ENCODE measurements at places on chromosomes 11 and 22.

DNA sequence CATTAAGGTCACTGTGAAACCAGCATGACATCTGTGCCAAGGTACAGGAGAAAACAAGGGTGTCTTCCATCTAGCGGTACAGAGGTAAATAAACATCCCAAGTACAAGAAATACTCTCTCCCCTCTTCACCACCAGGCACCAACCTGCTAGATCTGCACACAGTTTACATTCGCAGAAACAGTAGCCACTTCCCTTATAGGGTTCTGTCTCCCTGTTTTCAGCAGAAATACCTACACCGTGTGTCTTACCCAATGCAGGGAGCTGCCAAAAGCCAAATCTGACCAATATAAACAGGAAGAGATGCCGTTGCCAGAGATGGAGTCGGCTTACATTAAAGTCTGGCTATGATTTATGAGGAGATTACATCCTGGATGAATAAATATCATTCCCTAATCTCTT, 1.2 kb downstream of the SCN4B start:
- no peak for DNase-seq

- DNase-seq, result no peak
Observed at GRCh38 chr11:72754544-72755155, 2.4 kb upstream of the ARAP1 start.

- peak; percentile 73 for DNase-seq
Observed at GRCh38 chr11:35234460-35235156, 95.6 kb downstream of the CD44 start.

- DNase-seq, result peak; percentile 56
Observed at GRCh38 chr22:30602049-30602448, 4.9 kb upstream of the TCN2 start.

GRCh38 chr11:78914503-78914902, 339.8 kb upstream of the NARS2 start:
- no peak for DNase-seq

DNA sequence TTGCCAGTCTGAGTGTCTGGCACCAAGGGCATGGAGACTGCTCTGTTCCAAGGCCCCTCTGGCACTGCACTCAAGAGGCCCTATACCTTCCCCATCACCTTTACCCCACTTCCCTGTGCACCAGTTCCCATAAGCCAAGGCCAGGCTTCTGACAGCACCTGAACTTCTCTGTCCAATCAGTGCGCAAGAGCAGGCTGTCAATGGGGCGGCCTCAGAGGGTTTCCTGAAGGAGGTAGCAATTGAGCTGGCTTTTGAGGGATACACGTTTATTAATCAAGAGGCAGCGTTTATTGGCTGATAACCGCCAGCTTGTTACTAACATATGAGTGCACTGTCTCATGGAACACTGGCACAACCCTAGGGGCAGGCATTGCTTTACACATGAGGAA, 2.1 kb downstream of the SH3BP1 start:
- no peak for DNase-seq

DNA sequence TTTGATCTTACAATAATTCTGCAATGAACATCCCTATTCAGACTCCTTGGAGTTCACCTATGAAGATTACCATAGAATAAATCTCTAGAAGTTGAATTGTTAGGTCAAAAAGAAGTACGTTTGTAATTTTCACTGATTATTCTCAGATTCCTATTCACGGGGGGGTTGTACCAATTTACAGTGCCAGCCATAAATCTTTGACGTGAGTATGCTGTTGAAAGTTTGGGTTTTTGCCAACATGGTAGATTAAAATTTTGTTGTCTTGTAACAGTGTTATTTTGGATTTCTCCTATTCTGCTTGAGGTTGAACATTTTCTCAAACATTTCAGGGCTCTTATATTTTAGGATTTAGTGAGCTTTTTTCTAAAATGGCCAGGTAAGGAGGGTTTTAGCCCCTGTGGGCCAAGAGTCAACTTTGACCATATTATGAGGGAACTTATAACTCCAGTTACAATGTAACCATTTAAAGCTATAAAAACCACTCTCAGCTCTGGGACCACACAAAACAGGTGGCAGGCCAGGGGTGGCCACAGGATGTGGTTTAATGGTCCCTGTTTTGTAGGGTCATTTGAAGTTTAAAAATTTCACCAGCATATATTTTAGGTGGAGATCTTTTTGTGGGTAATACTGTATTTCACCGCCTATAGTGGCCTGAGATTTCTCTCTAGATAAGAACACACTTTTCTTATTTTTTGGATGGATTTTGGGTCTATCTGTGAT, 25.8 kb downstream of the GGTLC2 start:
- no peak for DNase-seq

- no peak for DNase-seq
Observed at GRCh38 chr11:41379084-41379483, 80.4 kb downstream of the LRRC4C start.

DNA sequence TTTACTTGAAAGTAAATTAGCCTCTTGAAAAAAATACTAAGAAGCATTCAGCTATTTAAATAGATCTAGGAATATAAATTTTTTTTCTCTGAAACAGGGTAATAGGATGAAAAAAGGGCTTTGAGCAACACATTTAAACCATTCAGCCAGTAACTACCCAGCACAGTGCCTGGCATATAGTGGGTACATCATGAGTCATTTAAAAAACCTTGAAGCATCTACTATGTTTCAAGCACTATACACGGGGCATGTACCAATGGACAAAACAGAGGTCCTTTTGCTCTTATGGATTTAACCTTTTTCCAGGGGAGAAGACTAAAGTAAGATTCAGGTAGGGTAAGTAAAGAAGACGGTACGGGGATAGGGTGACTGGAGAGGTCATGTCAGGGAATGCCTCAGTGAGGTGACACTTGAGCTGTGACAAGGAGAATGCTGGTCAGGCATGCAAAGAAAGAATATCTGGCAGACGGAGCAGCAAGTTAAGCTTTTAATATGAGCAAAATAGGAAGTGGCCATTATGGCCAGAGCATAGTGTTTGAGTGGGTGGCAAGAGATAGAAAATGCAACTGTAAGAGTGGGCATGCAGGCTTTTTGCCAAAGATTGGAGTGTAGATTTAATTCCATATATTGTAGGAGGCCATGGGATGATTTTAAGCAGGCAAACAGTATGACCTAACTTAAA, 101.1 kb downstream of the HIPK3 start:
- no peak for DNase-seq

GRCh38 chr11:57566005-57566904, 1.2 kb downstream of the UBE2L6 start:
- peak; percentile 56 for DNase-seq

DNA sequence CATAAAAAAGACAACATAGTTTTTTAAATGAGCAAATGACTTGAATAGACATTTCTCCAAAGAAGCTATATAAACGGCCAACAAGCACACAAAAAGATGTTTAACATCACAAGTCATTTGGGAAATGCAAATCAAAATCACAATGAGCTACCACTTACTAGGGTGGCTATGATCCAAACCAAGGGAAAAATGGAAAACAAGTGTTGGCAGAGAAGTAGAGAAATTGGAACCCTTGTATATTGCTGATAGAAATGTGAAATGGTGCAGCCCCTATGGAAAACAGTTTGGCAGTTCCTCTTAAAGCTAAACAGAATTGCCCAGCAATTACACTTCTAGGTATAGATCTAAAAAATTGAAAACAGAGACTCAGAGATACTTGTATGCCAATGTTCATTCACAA, 29.0 kb downstream of the PAMR1 start:
- no peak for DNase-seq

- DNase-seq, result no peak
Observed at GRCh38 chr22:49751318-49751965, 76.2 kb downstream of the BRD1 start.

- no peak for DNase-seq
Observed at GRCh38 chr11:45890886-45891550, 5.6 kb downstream of the MAPK8IP1 start.

- DNase-seq, result no peak
Observed at GRCh38 chr11:43802509-43802908, 78.1 kb upstream of the ALKBH3 start.

DNA sequence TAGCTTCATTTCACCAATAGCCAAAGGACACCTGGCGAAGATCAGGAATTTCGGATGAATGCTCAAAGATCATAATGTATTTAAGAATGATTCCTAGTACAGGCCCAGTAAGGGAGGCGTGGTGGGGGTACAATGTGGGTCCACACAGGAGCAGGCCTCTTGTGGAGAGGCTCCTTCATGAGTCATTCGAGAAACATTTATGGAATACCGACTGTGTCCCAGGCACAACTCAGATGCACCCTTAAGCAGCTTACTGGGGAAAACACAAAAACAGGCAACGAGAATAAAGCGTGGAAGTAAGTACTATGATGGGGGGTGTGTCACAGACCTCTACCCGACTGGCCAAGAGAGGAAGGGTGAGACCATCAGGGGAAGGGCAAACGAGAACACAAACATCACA, 44.5 kb downstream of the SMCO4 start:
- DNase-seq, result peak; percentile 76

DNA sequence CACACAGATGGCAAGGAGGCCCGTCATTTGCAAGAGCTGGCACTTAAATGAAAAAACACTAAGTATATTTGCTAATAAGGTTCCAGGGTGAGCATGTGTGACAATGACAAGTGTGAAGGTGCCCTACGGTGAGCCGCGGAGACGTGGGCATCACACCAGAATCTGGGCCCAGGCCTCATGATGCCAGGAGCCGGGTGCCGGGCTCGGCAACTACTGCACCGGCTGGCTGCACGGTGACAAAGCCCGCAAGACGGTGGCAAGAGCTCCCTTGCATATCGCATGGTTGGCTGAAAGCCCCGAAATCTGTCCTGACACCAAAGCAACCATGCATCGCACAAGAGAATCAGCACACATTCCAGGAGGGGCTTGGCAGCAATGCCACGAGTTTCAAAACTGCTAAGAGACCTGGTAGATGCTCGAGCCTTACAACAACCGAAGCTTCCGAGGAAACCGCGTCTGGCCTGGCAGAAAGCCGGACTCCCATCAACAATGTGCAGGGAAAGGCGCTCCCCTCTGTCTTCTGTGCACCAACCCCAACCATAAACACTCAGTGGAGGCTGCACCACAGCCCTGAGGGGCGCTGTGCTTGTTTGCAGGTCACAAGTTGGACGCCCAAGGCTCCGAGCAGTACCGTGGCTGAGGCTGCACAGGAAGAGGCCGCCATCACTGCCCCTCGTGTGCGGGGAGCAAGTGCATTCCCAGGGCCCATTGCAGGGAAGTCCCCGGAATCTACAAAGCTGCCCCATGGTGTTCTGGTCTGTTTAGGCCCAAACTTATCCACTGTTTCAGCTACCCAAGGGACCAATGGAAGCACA, 339.7 kb downstream of the CTTN start:
- no peak for DNase-seq

DNA sequence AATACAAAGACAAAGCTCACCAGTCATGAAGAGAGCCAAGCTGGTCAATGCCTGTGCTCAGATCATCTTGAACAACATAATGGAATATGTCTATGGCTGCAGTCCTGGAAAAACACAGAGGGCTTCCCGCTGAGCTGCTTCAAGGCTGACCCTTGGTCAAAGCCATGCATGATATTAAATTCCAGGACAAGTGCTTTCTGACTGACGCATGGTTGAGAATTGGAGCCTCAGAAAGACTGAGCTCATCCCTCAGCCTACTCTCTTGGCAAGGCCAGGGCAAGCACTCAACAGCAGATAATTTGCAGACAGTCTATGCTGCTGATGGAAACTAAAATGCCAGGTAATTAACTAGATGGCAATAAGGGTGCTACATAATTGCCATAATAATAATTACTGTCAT, 89.2 kb downstream of the GALNT18 start:
- DNase-seq, result peak; percentile 22

GRCh38 chr11:120147094-120147949, 9.4 kb upstream of the TRIM29 start:
- no peak for DNase-seq

DNA sequence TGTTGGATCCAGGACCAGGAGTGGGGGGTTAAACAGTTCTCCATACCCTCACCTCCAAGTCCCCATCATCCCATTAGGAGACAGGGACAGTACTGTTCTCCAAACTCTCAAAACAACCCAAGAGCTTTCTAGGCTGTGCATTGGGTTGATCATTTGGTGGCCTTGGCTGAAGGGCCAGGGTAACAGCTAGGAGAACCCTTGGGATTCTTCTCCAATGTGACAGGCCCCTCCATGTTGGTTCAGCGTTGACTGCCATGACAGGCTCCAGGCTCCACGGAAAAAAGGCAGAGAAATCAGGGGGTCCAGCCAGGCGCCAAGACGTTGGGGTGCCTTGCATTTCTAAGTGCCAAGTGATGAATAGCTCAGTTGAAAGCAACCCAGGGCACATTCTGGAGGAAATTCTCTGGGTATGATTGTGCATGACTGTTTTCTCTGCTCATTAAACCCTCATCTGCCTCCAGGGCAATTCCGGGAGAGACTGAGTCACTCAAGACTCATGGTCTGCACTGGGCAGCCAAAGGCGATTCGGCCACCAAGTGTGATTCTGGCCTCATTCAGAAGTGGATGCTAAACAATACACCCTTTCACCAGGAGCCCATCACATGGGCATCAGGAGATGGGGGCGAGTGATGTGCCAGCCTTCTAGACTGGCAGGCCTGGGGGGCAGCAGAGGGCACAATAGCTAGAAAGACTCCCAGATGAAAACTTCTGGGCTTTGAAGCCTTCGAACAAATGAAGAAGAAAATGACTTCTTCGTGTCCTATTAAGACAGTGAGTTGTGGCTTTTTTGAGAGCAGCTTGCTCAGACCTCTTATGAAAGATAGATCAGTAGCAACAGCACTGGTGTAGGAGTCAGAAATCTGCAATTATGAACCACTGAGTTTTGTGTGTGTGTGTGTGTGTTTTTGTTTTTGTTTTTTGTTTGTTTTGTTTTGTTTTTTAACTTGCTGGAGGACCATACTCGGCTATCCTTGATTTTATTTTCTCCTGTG, 27.7 kb downstream of the CD44 start:
- peak; percentile 96 for DNase-seq

DNA sequence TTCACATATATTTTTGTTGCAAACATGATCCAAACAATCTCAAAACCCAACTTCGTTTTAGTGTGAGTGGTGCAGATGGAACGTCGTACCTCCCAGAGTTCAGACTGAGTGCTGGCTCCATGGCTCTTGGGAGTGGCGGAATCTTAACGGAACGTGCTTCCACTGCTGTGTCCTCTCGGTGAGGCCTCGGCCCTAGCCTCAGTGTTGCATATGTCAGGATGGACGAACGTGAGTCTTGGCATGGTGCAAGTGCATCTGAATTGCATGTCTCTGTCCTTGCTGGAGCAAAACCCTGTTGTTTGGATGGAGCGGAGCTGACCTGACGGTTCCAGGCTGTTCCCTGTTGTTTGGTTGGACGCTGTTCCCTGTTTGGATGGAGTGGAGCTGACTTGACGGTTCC, 306.8 kb downstream of the TBC1D22A start:
- no peak for DNase-seq

DNA sequence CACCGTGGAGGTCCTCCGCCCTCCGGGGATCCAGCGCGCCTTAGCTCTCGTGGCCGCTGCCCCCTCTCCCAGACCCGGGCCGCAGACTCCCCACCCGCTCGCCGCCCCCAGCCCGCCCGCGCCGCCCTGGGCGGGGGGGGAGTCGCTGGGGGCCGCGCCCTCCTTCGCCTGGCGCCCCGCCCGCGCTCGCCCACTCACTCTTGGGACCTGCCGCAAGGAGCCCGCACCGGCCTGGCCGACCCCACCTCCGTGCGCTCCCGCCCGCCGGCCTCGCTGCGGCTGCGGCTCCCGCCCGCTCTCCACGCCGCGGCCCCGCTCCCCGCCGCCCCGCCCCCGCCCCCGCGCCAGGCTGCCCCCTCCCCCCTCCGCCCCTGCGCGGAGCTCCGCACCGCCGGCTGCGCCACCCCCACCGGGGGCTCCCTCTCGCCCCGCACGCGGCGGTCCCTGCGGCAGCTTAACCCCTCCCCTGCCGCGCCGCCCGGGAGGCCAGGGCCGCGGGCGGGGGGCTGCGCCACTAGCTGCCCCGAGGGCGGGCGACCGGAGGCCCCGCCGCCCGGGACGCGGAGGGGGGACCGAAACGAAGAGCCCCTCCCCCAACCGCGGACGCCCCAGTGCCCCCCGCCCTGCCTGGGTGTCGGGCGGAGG, 724 bp upstream of the RASGRP2 start:
- DNase-seq, result no peak

Measured in kidney tubule cell (primary cell).